Naive B cell (primary cell): ENCODE measurements at places on chromosomes 4 and X. TPM values are rescaled to one million over a fixed set of nuclear protein-coding genes. Genes with fewer than 3 reads are reported as not detected.

MAGEA6 gene
- not detected for polyA plus RNA-seq

EXOC1L gene
- not detected for polyA plus RNA-seq

UGT2B10 gene
- polyA plus RNA-seq: not detected

MAGEC3 gene
- polyA plus RNA-seq: not detected

VCX3A gene
- not detected for polyA plus RNA-seq

PGAM4 gene
- polyA plus RNA-seq: not detected

FAT4 gene
- polyA plus RNA-seq: not detected

PDE6B gene
- 30.5 TPM for polyA plus RNA-seq

MAGEA1 gene
- not detected for polyA plus RNA-seq

SLC25A53 gene
- polyA plus RNA-seq: 11.1 TPM

KLKB1 gene
- polyA plus RNA-seq: 1.00 TPM

REPS2 gene
- polyA plus RNA-seq: 2.9 TPM

SPANXC gene
- polyA plus RNA-seq: not detected

SPOCK3 gene
- polyA plus RNA-seq: not detected

GAGE12H gene
- not detected for polyA plus RNA-seq

ZNF141 gene
- 19.1 TPM for polyA plus RNA-seq

MED12 gene
- 8.5 TPM for polyA plus RNA-seq

CCDC110 gene
- not detected for polyA plus RNA-seq

MAGEB2 gene
- not detected for polyA plus RNA-seq

EVC2 gene
- polyA plus RNA-seq: 0.29 TPM

ABLIM2 gene
- 1.6 TPM for polyA plus RNA-seq

FAM184B gene
- polyA plus RNA-seq: not detected

NSUN7 gene
- 3.2 TPM for polyA plus RNA-seq

TMEM33 gene
- 16.7 TPM for polyA plus RNA-seq

IL2RG gene
- polyA plus RNA-seq: 834 TPM

USP17L20 gene
- polyA plus RNA-seq: not detected

IL2 gene
- polyA plus RNA-seq: not detected

GAGE1 gene
- polyA plus RNA-seq: not detected

RENBP gene
- polyA plus RNA-seq: 1.4 TPM

UNC5C gene
- polyA plus RNA-seq: not detected

NAAA gene
- 44.9 TPM for polyA plus RNA-seq

L1CAM gene
- not detected for polyA plus RNA-seq

ESX1 gene
- not detected for polyA plus RNA-seq

PAGE2 gene
- not detected for polyA plus RNA-seq

EPHA5 gene
- not detected for polyA plus RNA-seq

ABHD18 gene
- polyA plus RNA-seq: 3.4 TPM

RPS6KA6 gene
- polyA plus RNA-seq: 0.13 TPM

ADH1B gene
- polyA plus RNA-seq: not detected

RRH gene
- not detected for polyA plus RNA-seq

HS6ST2 gene
- not detected for polyA plus RNA-seq

TREX2 gene
- 1.3 TPM for polyA plus RNA-seq

XG gene
- polyA plus RNA-seq: 0.58 TPM

FRMPD3 gene
- 0.53 TPM for polyA plus RNA-seq

USP38 gene
- 28.3 TPM for polyA plus RNA-seq
